ENCODE measurements at places on chromosomes 1 and 21. TPM values are rescaled to one million over a fixed set of nuclear protein-coding genes. Genes with fewer than 3 reads are reported as not detected.

OR2L3 gene
- not detected for total RNA-seq

TDRD10 gene
- total RNA-seq = not detected

ICOSLG gene
- total RNA-seq = 6.0 TPM

DNA sequence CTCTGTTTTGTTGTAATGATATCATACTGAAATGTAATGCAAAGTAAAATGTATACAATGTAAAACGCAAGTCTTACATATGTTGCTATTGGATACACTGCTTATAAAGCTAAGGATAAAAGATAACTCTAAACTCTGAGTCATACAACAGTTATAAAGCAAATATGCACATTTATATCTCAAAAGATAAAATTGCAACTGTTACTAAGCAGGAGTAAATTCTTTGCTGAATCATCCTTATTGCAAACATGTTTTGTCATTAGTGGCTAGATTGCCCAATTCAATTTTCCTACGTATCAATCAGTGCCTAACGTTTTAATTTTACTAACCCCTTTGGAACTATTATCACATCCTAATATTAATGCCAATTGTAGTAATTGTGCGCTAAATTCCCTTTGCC, 762.9 kb downstream of the LTN1 start:
- H3K36me3 ChIP-seq = no peaks in the 10 kb centered on the region
- no peak for DNase-seq
- no peaks in the 10 kb centered on the region for H3K27me3 ChIP-seq
- no peak overlapping the region for H3K27ac ChIP-seq
- H3K4me1 ChIP-seq = no peaks in the 10 kb centered on the region
- no peak overlapping the region for H3K4me3 ChIP-seq

DNA sequence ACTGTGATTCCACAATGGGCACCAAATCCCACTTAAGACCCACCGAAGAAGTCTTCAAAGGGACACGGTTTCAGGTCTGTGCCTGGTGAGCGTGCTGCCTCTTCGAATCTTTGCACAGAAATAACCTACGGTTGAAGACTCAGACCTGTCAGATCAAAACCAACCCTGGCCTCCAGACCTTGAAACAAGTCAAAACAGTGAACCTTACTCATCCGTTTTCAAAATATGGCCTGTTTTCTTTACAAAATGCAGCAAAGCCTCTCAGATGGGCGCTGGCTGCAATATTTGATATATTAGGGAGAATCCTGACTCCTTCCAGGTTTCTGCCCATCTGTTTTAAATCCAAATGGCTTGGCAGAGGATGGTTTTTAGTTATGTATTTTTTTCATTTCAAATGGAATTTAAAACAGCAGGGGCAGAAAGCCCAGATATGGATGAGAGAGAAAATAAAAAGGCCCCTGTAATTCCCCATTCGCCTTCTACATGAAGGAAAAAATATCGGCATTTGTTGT, 14.0 kb downstream of the JUN start:
- no peaks in the 10 kb centered on the region for H3K36me3 ChIP-seq
- no peak overlapping the region for H3K27ac ChIP-seq
- no peak for DNase-seq
- no peak overlapping the region for H3K4me3 ChIP-seq
- H3K27me3 ChIP-seq = peaks cover 3% of the 10 kb centered on the region

GRCh38 chr21:42431196-42431595, 27.5 kb downstream of the UBASH3A start:
- no peak for DNase-seq
- H3K4me3 ChIP-seq = no peak overlapping the region
- H3K36me3 ChIP-seq = peaks cover 78% of the 10 kb centered on the region
- H3K27me3 ChIP-seq = no peaks in the 10 kb centered on the region
- peaks cover 50% of the 10 kb centered on the region for H3K4me1 ChIP-seq

GRCh38 chr1:16721871-16722641, 18.3 kb upstream of the RNU1-4 start:
- H3K27ac ChIP-seq = no peak overlapping the region
- no peaks in the 10 kb centered on the region for H3K4me1 ChIP-seq
- H3K4me3 ChIP-seq = no peak overlapping the region
- peaks cover 33% of the 10 kb centered on the region for H3K27me3 ChIP-seq
- no peak for DNase-seq

GRCh38 chr1:197130677-197131304, 15.7 kb downstream of the ASPM start:
- H3K4me3 ChIP-seq = no peak overlapping the region
- no peak for DNase-seq
- H3K36me3 ChIP-seq = peaks cover 66% of the 10 kb centered on the region

GRCh38 chr21:34261841-34262468, 101.9 kb upstream of the KCNE2 start:
- H3K27ac ChIP-seq = no peak overlapping the region
- H3K4me3 ChIP-seq = no peak overlapping the region
- H3K27me3 ChIP-seq = peaks cover 10% of the 10 kb centered on the region
- no peak for DNase-seq
- no peaks in the 10 kb centered on the region for H3K4me1 ChIP-seq

GRCh38 chr1:48039088-48040054, 42.2 kb upstream of the TRABD2B start:
- H3K4me3 ChIP-seq = no peak overlapping the region
- DNase-seq = no peak
- no peaks in the 10 kb centered on the region for H3K27me3 ChIP-seq
- no peaks in the 10 kb centered on the region for H3K4me1 ChIP-seq
- H3K27ac ChIP-seq = no peak overlapping the region

DNA sequence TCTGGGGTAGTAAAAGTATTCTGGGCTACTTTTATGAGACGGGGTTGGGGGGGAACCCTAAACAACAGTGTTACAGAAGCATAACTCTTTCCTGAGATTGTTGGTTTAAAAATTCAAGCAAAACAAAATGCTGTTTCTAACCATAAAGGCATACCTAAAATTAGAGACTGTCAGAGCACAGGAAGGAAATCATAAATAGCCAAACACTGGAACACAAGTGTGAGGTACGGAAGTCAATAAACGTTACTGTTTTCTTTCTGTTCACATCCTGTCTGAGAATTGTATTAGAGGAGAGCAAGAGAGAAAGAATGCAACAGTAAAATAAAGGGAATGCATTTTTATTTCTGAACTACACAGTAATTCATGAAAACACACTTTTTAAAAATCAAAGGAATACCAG, 42.8 kb upstream of the IL12RB2 start:
- no peak overlapping the region for H3K27ac ChIP-seq
- no peaks in the 10 kb centered on the region for H3K27me3 ChIP-seq
- DNase-seq = no peak

- H3K36me3 ChIP-seq = peaks cover 21% of the 10 kb centered on the region
- no peaks in the 10 kb centered on the region for H3K27me3 ChIP-seq
- H3K4me1 ChIP-seq = peaks cover 15% of the 10 kb centered on the region
These were observed 67.4 kb downstream of the TMEM200B start for GRCh38 chr1:29056256-29056655.
